ENCODE measurements at places on chromosomes 3 and 15.

DNA sequence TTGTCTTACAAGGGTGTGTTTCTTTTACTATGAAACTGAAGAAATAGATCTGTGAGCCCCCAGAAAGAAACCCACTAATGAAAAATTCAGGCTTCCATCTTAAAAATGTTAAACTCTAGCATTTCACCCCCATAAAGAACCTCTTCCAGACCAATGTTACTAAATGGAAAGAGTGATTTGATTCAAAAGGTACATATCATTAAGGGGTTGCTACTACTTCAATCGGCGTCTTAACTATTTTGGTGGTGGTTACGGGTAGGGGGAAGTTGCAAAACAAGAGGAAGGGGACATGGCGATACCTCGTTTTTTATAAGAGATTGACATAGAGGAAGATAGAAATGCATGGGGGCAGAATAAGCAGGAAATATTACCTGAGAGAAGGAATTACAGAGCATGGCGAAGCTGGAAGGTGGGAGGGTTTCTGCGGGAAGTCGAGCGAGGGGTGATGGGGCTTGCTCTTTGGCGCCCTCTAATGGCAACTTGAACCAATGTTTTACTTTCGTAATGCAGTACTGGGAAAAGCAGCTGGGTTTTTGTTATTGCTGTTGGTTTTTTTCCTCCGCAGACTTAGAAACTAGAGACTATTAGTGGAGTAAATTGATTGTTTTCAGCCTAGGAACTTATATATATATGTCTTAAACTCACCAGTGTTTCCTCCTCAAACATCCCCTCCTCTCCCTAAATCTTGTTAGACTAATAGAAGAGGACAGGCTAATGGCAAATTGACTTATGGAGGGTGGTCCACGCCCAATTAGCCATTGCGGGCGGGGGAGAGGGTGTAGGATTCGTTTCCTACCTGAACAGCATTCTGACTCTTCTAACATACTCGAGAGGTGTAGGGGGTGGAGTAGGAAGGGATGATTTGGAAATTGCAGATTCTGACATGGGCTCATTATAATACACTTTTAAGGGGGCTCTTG is 11.3 kb upstream of the SOX2 start:
- DNase-seq: peak; percentile 79

DNA sequence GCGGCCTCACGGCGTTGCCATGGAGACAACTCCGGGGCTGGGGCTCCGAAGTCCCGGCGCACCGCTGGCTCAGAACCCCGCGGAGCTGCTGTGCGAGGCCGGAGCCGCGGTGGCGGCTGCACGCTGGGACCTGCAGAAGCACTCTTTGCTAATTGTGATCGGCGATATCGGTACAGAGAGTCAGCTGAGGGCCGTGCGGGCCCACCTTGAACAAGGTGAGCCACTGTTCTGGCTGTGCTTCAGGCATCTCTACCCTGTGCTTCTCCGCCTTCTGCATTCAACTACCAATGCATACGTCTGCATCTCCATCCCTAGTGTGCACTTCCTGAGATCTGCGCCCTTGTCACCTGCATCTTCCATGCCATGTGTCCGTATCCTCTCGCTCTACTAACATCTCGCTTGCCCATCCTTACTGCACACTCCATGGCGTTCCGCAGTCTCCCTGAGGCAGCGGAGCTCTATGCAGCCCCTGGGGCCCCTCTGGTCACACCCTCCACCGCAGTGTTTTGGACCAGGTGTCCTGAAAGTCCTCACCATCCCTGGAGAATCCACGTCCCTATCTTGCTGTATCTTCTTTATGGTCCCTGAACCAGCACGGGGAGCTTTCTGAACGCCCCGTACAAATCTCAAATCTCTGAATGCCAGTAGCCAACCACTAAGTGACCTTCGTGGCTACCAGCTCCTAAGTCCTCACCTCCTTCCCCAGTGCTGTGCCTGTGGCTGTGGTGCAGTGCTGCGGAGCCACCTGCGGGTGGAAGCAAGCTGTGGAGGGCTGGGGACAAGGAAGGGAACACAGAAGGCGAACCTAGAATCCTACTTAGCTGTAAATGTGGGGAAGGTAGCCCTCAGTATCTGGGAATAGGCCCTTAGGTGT is 6.2 kb upstream of the MAP1A start:
- peak; percentile 71 for DNase-seq

GRCh38 chr3:46661776-46662766 is 31.4 kb downstream of the ALS2CL start:
- peak; percentile 47 for DNase-seq

DNA sequence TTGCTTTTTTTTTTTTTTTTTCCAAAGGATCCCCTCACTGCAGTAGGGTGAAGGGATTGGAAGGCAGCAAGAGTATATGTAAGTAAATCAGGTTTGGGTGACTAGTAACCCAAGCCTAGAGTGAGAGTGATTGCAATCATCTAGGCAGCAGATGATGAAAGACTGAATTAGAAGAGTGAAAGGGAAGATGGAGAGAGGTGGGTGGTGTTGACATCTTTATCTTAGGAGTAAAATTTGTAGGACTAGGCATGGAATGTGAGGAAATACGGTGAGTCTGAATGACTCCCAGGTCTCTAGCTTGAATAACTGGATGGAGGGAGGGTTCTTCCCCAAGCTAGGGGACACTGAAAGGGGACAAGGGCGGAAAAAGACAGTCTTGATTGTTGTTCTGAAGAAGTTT is 63.4 kb downstream of the TPRG1 start:
- no peak for DNase-seq

GRCh38 chr15:72859017-72859756 is 75.6 kb upstream of the ADPGK start:
- peak; percentile 42 for DNase-seq

DNA sequence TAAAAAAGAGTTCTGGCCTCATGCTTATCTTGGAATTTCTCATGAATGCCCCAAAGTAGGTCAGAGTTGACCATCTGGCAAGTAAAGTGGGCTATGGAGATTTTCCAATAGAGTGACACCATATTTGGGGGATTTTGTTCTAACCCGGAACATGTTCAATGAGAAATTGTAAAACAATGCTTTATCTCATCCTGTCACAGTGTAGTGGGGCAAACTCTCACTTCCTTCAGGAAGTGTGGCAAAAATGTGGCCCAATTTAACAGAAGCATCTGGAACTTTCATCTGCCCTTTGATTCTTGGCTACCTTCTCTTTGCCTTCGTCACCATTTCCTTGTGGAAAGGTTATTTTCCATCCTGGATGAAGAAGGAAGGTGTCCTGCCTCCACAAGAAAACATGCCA is 70.8 kb downstream of the ADAMTS9 start:
- DNase-seq: no peak

GRCh38 chr15:44490622-44491021 is 46.3 kb upstream of the EIF3J start:
- no peak for DNase-seq

GRCh38 chr15:56298723-56299122 is 55.0 kb upstream of the RFX7 start:
- no peak for DNase-seq

GRCh38 chr15:39275066-39275465 is 305.8 kb upstream of the THBS1 start:
- no peak for DNase-seq

DNA sequence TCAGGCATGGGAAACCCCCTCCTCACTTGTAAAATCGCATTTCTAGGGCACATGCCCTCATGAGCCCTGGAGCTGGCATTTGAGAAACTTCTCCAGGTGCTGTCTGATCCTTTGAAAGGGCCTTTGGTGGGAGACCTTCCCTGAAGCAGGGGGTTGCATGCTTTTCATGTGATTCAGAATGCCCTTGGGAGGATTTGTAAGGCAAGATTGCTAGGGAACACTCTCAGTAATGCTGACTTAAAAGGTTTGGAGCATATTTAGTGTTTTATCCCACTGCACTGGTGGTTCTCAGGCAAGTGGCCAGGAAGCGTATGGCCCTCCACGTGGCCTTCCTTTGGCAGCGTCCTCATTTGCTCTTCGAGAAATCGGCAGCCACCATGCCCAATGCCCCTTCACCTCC is 164.1 kb downstream of the ARRDC4 start:
- no peak for DNase-seq

GRCh38 chr3:78338405-78338804 is 1298.5 kb downstream of the ROBO2 start:
- no peak for DNase-seq

GRCh38 chr3:187750513-187751123 is 5.3 kb upstream of the BCL6 start:
- peak; percentile 88 for DNase-seq

DNA sequence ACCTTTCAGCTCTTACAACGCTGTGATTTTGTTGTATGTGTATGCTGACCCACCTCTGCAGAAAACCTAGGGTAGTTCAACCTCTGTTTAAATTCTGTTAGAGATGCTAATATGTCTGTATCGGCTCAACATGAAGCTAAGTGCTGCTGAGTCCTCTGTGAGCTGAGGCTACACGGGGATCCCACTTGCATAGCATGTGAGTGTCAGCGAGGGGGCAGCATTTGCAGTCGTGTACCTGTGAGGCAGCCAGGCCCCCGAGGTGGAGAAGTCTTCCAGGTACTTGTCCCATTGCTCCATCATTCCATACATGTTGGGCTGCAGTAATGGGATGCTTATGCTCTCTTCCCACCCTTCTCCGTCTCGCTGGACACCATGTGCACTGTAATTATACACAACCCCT is 3.7 kb downstream of the MKRN2OS start:
- DNase-seq: peak; percentile 74

- DNase-seq: no peak
These were observed 2.6 kb downstream of the MKRN2 start for GRCh38 chr3:12559520-12559919.

DNA sequence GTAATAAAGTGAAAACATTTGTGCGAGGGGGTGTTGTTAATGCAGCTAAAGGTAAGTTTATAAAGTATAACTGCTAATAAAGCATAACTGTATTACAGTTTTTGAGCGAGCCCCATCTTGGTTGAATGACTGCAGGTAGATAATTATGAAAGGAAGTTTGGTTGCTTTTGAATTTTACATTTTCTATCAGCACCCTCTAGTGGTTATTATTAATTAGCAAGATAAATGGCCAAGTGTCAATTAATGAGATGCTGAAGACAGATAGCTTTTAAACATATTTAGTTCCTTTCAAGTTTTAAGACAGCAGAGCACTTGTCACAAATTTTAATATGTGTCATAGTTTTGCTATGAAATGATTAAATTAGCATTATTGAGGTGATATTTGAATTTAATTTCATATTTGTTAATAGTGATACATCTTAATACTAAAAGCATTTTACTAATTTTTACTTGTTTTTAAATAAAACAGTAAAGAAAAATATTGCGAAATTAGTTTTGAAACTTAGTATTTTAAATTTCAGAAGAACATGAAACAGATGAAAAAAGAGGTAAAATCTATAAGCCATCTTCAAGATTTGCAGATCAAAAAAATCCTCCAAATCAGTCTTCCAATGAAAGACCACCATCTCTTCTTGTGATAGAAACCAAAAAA is 15.1 kb downstream of the U2SURP start:
- DNase-seq: no peak

- DNase-seq: no peak
These were observed 399.0 kb upstream of the ARRDC4 start for GRCh38 chr15:97561529-97561928.

- no peak for DNase-seq
These were observed 31.2 kb upstream of the TNIK start for GRCh38 chr3:171491361-171491760.

- DNase-seq: no peak
These were observed 20.9 kb downstream of the CXCR6 start for GRCh38 chr3:45964139-45964538.

DNA sequence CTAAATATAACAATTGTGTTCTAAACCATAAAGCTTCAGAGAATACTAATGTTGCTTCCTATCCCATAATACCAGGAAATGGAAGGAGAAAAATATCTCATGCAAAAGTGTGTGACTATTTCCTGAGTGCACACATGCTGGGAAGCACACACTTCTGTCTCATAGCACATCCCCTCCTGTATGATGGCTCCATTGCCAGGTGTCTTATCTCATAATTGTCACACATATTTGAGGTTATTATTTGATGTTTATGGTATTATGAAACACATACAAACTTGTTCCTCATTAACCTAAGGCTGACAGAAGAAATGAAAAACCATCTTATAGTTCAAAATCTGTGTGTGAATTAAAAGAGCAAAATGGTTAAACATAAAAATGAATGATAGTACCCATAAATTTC is 65.4 kb downstream of the SERP1 start:
- no peak for DNase-seq

DNA sequence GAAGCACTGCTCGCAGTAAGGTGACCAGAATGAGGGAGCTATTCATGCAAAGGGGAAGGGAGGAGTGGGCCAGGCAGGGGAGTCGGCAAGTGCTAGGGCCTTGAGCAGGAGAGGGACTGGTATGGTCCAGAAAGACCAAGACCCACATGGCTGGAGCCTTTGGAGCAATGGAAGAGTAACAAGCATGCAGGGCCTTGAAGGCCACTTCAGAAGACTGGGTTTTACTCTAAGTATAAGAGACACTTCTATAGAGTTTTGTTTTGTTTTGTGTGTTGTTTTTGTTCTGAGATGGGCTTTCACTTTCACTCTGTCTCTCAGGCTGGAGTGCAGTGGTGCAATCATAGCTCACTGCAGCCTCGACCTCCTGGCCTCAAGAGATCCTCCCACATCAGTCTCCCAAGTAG is 42.0 kb downstream of the BFSP2 start:
- no peak for DNase-seq

DNA sequence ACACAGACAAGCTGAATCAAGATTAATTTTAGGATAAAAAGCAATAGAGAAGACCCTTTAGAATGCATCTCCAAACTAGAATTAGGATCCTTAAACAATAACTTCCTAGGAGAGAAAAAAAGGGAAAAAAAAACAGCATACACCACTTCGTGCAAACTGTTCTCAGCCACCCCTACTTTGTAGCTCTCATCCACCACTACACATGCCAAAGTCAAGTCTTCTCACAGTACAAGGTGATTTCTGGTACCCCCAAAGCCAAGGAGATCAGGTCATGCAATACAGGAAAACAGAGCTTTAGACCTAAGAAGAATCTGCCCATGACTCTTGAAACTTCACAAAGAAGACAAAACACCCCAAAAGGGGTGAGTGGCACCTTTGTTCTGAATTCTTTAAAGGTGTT is 166.9 kb downstream of the SUCNR1 start:
- no peak for DNase-seq

- no peak for DNase-seq
These were observed at the start of gene TGM4 for GRCh38 chr3:44874308-44874707. Gene TGM4 (plus strand): TSS chr3:44874608. CDS start chr3:44874679, 71 bp downstream.

GRCh38 chr3:176994393-176994792 is 202.9 kb downstream of the TBL1XR1 start:
- no peak for DNase-seq

GRCh38 chr15:35755237-35755802 is 209.4 kb upstream of the DPH6 start:
- DNase-seq: no peak
